ENCODE measurements at places on chromosomes 11 and 22.

- DNase-seq, result no peak
Observed at GRCh38 chr11:32439501-32440210, 4.3 kb upstream of the WT1 start.

- DNase-seq, result no peak
Observed at GRCh38 chr11:122720107-122720881, 64.8 kb downstream of the UBASH3B start.

GRCh38 chr22:28984482-28985158 lies 77.0 kb downstream of the C22orf31 start:
- no peak for DNase-seq

GRCh38 chr11:133219543-133219942 lies 312.8 kb downstream of the OPCML start:
- no peak for DNase-seq

DNA sequence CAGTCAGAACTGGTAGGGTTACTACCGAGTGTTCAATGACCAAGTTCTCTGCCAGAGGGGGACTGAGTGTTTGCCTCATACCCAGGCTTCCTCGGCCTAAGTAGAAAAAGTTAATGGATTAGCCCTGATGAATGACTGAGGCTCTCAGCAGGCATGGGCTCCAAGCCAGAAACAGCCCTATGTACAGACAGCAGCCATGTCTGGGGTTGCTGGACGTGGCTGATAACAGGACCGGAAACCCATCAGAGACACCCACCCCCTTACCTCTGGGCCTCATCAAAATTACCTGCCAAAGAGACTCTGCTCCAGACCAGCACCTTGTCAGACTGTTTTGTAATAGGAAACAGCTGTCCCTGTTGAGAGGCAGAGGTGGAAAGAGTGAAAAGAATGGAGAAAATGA lies 351.4 kb downstream of the ETS1 start:
- no peak for DNase-seq

GRCh38 chr11:115535781-115536180 lies 31.6 kb upstream of the CADM1 start:
- DNase-seq, result no peak

DNA sequence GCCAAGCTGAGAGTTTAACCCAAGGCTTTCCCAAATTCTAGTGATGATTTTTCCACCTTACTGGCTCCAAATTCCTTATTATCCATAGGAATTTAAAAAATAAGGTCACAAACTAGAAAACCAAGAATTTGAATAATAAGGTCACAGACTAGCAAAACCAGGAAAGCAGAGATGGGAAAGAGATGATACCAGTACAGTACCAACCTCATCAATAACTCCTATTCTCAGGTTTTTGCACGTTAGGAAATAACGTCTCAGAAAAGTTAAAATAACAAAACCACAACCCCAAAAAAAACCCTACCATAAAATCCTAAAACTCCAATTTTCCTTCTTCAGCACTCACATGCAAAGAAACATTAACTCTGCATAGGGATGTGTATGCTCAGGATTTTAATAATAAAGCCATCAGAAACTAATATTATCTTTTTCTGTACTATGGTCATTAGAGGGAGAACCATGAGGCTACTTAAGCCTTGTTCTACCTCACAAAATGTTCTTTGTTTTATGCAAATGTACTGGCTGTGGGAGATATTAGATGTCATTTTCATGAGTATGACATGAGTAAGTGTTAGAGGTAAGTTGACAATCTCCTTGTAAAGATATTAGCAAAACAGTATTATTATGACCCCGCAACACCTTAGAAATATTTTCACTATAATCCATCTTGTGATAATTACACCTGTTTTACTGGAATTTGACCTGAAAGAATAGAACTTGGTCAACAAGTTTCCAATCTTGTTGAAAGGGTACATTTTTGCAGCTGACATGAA lies 16.1 kb upstream of the EED start:
- no peak for DNase-seq

- DNase-seq, result no peak
Observed at GRCh38 chr22:38694049-38694448, 6.7 kb downstream of the JOSD1 start.

GRCh38 chr22:50316114-50317065 lies 8.9 kb upstream of the PLXNB2 start:
- DNase-seq, result no peak

GRCh38 chr11:2945757-2946287 lies 16.6 kb upstream of the PHLDA2 start:
- no peak for DNase-seq

GRCh38 chr22:38171927-38172831 lies 9.5 kb downstream of the PLA2G6 start:
- peak; percentile 51 for DNase-seq

DNA sequence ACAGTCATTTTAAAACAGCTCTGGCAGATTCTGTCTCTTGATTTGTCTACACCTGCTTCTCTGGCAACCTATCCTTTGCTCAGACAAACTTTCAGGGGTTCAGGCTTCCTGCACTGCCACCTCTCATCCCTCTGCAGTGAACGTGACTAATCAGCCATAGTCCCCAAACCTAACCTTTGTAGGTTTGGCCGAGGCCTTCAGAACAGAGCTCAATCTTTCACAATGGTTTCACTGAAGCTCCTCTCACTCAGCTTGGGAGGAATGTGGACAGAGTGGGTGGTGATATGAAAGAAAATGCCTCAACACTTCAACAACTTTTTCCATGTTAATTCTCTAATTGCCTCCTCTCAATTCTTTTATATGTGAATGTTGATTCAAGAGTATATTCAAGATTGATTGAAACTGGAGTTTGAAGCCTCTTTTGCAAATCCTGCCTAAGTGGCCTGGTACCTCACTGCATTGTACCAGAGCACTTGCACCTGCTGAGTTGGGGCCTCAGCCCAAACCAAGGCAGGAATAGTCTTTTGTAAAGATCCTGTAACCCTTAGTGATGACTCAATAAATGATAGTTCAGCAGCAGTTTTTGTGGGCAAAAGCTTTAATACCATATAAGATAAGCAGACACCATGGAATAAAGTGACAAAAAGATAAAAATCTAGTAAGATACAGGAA lies 33.9 kb upstream of the FAT3 start:
- DNase-seq, result no peak

- no peak for DNase-seq
Observed at GRCh38 chr11:15346907-15347306, 232.2 kb downstream of the INSC start.

GRCh38 chr22:49447837-49448236 lies 379.8 kb downstream of the BRD1 start:
- no peak for DNase-seq
